Activated naive CD4-positive, alpha-beta T cell treated with anti-CD3 and anti-CD28 coated beads, Interleukin-2, amount 10 ng/mL, durations not matched to agents 7 days and 5 days (primary cell): ENCODE measurements at places on chromosomes 2 and 18.
A peak's percentile ranks its signal among the peaks of the same experiment; 100 is the strongest.

DNA sequence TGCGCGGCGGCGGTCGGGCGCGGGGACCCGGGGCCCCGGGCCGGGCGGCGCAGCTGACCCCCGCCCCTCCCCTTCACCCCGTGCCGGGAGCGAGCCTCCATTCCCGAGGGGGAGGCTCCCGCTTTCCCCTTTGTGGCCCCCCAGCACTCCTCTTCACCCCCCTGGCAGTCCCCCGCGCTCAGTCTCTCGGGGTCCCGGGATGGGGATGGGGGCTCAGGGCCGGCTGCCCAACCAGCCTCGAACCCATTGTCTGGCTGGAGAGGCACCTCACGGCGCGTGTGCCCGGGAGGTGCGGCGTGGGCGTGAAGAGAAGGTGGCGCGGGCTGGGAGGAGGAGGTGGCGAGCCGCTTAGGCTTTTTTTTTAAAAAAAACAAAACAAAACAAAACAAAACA, 748 bp downstream of the FMNL2 start:
- no peak for DNase-seq

DNA sequence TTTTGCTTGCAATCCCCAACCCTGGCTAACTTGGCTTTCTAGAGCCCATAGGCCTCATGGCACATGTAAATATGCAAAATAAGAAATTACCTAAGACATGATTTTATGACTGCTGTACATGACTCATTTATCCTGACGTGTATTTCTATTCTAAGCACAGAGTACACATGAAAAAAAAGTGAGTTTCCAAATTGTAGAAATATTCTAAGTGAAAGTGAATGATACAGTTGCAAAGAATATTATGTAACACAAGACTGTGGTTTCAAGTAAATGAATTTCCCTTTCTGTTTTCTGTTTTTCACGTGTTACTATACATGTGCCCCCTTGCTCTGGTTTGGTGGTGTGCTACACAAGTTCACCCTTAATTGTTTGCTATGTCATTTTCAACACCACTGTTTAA, 162.4 kb downstream of the LRP1B start:
- DNase-seq = no peak

- peak; percentile 55 for DNase-seq
These were observed 47.1 kb upstream of the SELENOI start for GRCh38 chr2:26298638-26299393.

GRCh38 chr18:75210274-75211001, at the start of gene TSHZ1:
Gene TSHZ1, plus strand, starts transcription at chr18:75210797. Its CDS starts 1,080 bp downstream, at chr18:75211877.
- DNase-seq = peak; percentile 80

DNA sequence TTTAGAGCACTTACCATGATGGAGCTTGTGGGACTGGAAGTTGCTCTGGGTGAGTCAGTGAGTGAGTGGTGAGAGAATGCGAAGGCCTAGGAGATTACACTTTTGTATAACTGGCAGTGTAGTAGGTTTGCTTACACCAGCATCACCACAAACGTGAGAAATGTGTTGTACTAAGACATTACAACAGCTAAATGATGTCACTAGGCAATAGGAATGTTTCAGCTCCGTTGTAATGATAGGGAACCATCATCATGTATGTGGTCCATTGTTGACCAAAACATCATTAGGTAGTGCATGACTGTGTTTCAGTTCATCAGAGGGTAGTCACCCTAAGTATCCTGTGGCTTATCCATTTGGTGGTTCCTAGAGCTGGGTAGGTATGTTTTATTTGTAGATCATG, 11.9 kb downstream of the ZNF407 start:
- no peak for DNase-seq
